ENCODE measurements at places on chromosomes 13 and 19.
A peak's percentile ranks its signal among the peaks of the same experiment; 100 is the strongest.

DNA sequence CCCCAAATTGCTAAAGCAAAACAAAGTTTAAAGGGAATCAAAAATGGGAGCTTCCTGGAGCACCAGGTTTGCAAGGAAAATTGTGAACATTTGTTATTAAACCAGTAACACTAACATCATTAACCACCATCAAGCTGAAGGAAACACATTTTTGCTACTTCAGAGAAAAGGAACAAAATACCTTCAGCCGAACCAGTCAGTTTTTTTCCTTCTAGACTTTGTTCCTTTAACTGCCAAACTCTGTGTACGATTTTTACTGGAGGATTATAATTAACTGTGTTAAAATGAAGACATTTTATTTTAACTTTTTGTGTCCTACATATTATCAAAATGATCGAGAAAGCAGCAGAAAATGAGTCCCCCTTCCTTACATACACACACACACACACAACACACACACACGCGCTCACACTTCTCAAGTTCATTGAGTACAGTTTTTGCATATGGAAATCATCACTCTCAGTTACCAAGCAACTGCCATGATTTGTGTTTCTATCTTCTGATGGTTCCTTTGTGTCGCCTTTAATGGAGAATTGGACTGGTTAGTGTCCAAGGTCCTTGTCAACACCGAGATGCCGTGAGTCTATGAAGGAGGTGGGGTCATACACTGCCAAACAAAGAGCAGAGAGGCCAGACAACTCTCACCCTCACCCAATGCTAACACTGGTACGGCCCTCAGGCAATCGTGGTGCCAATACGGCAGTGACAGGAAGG is 9.8 kb upstream of the SERP2 start:
- DNase-seq: no peak

DNA sequence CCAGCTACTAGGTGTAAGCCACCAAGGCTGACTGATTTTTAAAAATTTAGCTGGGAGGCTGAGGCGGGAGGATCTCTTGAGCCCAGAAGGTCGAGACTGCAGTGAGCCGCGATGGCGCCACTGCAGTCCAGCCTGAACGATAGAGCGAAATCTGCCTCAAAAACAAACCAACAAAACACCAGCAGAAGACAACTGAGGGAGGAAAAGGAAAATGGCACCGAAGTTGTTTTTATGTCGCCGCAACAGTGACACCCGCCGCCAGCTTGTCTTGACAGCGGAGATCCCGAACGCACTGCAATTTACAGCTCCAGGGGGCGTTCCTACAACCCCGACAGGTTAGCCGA is 298 bp upstream of the FAM98C start:
- DNase-seq: no peak

GRCh38 chr13:51494156-51494555 is 41.3 kb upstream of the INTS6 start:
- DNase-seq: peak; percentile 53

DNA sequence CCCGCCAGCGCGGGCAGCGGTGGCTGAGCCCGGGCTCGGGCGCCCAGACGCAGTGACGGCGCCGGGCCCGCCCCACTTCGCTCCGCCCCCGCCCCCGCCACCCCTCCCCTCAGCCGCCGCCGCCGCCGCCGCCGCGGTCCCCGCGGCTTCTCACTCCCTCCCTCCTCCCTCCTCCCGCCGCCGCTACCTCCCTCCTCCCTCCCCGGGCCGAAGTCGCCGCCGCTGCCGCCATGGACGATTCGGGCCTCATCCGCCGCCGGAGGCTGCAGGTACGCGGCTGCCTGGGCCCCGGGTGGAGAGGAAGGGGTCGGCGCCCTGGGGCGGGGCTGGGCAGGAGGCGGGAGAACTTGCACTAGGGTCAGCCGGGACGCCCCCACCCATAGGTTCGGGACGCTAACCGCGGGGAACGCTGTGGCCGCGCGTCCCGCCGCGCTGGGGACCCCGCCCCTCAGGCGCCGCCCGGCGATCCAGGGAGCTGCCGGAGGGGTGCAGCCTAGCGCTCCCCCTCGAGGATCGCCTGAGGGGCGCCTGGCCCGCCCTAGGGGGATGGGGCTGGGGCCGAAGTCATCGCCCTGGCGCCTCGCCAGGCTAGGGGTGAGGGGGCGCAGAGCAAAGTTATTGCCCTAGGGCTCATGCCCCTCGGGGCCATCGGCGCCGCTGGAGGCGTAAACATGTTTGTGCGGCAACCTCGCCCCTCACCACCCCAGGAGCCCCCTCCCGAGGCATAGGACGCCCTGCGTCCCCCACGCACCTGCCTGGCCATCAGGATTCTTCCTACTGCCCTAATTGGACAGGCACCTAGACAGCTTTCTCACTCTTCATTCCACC is 427 bp downstream of the RTBDN start:
- peak; percentile 61 for DNase-seq

DNA sequence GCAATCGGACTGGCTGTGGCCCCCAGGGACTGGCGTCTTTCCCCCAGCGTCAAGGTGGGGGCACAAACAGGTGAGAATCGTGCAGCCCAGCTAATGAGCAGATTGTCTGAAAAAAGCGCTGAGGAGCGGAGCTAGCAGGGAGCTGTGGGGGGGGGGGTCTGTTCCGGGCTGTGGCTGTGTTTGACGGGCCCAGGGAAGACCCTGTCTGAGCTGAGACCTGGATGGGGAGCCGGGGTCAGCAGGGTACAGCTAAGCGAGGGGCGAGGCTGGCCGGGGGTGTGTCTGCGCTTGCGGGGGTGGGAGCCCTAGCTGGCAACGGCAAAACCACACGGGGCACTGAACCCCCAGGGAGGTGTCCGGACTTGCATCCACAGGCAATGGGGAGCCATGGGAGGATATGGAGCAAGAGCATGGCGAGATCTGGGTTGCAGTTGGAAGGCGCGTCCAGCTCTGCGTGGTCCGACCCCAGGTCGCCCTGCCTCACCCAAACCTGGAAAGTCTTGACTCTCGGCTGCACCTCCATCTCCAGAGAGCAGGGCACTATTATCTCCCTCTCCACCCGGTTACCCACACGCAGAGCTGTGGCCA is 4.6 kb downstream of the LINGO3 start:
- DNase-seq: no peak

GRCh38 chr19:5666921-5667610 is 13.2 kb downstream of the MICOS13 start:
- no peak for DNase-seq

DNA sequence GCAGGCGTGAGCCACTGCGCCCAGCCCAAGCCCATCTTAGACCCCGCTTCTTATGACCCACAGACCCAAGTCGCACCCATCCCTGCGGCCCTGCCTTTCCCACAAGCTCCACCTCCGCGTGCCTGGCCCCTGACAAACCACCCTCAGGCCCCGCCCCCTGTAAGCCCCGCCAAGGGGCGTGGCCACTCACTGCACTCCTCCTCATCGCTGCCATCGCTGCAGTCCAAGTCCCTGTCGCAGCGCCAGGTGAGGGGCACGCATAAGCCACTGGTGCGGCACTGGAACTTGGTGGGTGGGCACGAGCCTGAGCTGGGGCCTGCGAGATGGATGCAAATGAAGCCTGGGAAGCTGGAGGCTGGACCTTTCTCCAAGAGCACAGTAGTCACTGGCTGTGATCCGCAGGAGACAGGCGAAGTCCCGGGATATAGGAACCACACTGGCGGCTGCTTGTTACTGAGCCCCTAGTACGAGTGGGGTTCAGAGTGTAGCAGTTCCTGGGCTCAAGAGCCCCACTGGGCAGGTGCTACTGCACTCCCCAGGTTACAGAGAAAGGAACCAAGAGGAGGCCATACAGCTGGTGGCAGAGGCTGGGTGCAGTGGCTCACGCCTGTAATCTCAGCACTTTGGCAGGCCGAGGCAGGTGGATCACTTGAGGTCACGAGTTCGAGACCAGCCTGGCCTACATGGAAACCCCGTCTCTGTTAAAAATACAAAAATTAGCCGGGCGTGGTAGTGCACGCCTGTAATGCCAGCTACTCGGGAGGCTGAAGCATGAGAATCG is 3.1 kb downstream of the CD320 start:
- DNase-seq: no peak

GRCh38 chr13:98676239-98676638 is 76.2 kb downstream of the SLC15A1 start:
- no peak for DNase-seq

GRCh38 chr13:99610702-99611289 is 109.5 kb downstream of the TM9SF2 start:
- DNase-seq: no peak
